WTC11 (cell line): ENCODE measurements at places on chromosomes 3 and 15. TPM values are rescaled to one million over a fixed set of nuclear protein-coding genes. Genes with fewer than 3 reads are reported as not detected.

DNA sequence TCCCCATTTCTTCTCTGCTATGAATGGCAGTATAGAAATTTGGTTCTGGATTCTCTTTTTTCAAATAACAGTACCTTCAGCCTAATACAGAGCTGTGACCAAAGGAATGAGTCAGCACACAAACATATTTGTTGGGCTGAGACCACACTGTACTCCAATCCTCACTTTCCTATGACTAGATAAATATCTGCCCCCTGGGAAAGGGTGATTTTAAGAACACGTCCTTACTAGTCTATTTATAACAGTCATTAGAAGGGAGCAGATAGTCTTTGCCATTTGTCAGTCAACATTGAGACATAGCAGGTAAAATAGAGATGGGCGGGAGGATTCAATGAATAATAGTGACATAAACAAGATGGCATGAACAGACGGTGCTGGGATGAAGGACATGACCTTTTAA is 461.3 kb downstream of the MCTP2 start:
- no peak for DNase-seq

- no peak for DNase-seq
Measured at GRCh38 chr3:197465996-197466549, 89.7 kb downstream of the BDH1 start.

DNA sequence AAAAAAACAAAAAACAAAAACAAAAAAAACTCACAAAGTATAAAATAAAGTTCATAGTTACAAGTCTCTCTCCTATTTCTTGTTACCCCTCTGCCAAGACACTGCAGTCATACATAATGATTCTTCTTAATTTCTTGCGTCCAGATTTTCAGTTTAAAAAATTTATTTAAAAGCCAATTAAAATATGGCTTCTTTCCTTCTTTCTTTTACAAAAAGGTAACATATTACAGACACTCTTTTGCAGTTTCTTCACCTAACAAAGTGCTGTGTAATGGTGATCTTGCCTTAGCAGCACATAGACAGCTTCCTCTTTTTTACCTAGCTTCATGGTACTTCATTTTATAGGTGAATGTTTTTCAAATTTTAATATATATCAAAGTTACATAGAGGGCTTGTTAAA is 136.1 kb upstream of the SGO1 start:
- DNase-seq = no peak

DNA sequence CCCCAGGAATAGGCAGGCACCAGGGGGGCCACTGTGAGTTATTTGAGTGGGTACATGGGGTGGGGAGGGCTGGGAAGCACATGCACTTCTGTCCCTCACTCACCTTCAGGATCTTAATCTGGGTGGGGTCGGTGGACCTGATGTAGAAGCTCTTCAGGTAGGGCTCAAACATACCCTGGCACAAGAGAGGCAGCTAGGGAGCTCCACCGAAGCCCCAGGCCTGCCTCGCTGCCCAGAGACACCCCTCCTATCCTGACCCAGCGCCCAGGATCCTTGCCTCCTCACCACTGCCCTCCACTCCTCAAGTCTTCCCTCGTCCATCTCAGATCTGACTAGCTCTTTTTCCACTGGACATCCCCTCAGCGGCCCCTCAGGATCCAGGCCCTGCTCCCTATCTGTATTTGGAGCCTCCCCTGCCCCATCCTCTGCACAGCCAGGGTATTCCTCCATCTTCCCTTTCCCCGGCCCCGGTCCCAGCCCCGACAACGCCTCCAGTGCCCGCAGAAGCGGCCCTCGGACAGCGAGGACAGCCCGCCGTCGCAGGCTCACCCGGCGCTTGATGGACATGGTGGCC is 30.0 kb downstream of the AP3B2 start:
- no peak for DNase-seq

- DNase-seq = no peak
Measured at GRCh38 chr3:159232966-159233365, 431.1 kb downstream of the MFSD1 start.

- DNase-seq = no peak
Measured at GRCh38 chr3:16511681-16512434, 1.6 kb downstream of the RFTN1 start.

DNA sequence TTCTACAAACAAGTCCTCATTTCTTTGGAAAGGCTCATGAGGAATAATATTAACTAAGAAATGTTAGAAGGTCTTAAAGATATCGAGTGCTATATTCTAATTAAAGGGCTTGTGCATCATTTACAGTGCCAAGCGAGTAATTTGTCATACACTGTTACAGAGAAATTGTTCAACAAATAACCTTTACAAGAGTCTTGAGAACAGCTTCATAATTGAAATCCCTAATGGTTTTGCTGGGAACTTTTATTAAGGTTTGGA is 209.5 kb downstream of the MECOM start:
- no peak for DNase-seq

DNA sequence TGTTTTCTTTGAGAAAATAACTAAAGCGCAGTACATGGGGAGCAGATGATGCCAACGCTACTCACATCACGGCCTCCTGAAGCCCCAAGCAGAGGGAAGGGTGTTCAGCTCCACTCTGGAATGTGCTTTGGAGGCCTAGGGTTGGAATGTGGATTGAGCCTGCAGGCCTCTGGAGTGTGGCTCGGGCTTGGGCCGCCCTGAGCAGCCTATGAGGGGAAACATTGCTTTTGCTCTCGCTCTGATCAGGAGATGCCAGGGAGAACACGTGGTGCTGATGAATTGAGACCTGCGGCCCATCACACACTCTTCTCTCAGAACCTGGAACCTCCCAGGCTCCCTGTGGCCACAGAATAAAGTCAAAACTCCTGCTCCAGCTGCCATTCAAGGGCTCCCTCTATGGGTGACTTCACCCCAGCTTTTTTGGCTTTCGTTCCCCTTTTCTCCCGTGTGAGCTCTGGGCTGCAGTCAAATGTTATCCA is 23.3 kb downstream of the CCDC13 start:
- peak; percentile 42 for DNase-seq

- DNase-seq = no peak
Measured at GRCh38 chr15:55257938-55258337, 31.7 kb downstream of the RAB27A start.

GRCh38 chr15:92435145-92435544 is 41.5 kb downstream of the ST8SIA2 start:
- DNase-seq = no peak

DNA sequence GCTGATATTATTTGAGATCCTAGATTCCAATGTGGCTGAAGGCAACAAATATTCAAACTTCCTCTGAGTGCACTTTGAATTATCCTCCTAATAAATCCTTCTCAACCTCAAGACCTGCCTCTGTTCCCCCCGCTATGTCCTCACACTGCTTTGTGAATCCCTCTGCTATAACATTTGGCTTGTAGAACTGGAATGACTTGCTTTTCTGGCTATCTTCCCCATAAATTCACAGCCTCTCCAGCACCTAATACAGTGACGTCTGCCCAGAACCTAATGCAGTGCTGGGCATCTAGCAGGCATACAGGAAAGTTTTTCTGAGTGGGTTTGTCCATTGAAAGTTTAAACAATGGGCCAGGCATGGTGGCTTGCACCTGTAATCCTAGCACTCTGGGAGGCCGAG is 643.9 kb upstream of the ADAMTS9 start:
- DNase-seq = no peak

GRCh38 chr3:85525264-85525663 is 566.5 kb downstream of the CADM2 start:
- DNase-seq = no peak

GRCh38 chr3:105771392-105771791 is 97.4 kb downstream of the CBLB start:
- DNase-seq = no peak

- DNase-seq = peak; percentile 21
Measured at GRCh38 chr15:47184908-47185801, 532.1 kb upstream of the SEMA6D start.

GRCh38 chr15:62474771-62475124 is 309.7 kb upstream of the C2CD4B start:
- no peak for DNase-seq

- peak; percentile 7 for DNase-seq
Measured at GRCh38 chr15:31263751-31264558, 62.7 kb upstream of the KLF13 start.

DNA sequence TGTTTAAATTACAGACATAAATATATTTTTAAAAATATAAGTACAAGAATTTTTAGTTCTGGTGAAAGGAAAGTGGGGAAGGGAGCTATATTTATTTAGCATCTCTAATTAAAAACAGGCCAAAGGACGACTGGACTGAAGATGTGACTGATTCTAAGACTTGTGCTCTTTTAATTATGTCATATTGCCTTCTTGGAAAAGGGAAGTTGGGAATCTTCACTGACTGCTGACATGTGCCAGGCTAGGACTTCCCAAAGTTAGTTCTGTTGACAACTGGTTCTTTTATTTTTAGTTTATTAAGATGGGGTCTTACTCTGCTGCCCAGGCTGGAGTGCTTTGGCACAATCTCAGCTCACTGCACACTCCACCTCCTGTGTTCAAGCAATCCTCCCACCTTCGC is 13.5 kb downstream of the CNOT10 start:
- DNase-seq = no peak

- DNase-seq = no peak
Measured at GRCh38 chr3:8001712-8002111, 499.9 kb upstream of the LMCD1 start.

DNA sequence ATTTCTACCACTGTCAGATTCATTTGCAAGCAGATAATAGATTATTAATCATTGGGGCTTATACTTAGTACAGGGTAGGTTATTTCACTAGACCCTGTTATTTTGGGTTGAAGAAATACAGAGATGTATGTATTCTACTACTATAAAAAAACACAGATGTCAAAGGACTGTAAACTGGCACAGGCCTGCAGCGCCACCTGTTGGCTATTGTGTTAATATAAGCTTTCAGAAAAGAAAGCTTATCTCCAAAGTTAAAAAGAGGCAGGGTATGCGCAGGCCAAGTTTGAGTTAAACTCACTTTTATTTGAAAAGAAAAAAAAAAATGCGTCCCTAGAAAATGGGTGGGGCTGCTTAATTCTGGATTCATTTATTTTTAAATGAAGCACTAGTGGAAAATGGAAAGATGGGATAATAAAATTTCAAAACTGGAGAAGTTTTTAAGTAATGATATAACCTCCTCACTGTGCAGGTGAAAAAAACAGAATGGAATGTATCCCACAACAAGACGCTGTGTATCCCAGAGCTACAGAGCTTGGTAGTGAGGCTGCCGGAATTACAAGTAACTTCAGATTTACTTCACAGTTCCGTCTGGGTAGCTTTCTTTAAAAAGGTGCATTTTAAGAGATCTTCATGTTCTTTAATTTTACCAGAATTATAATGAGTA is 407.2 kb upstream of the TGFBR2 start:
- peak; percentile 62 for DNase-seq

GRCh38 chr3:154252759-154253638 is 71.3 kb downstream of the DHX36 start:
- DNase-seq = peak; percentile 95

GRCh38 chr3:40718681-40719080 is 193.9 kb downstream of the ZNF621 start:
- DNase-seq = no peak

DNA sequence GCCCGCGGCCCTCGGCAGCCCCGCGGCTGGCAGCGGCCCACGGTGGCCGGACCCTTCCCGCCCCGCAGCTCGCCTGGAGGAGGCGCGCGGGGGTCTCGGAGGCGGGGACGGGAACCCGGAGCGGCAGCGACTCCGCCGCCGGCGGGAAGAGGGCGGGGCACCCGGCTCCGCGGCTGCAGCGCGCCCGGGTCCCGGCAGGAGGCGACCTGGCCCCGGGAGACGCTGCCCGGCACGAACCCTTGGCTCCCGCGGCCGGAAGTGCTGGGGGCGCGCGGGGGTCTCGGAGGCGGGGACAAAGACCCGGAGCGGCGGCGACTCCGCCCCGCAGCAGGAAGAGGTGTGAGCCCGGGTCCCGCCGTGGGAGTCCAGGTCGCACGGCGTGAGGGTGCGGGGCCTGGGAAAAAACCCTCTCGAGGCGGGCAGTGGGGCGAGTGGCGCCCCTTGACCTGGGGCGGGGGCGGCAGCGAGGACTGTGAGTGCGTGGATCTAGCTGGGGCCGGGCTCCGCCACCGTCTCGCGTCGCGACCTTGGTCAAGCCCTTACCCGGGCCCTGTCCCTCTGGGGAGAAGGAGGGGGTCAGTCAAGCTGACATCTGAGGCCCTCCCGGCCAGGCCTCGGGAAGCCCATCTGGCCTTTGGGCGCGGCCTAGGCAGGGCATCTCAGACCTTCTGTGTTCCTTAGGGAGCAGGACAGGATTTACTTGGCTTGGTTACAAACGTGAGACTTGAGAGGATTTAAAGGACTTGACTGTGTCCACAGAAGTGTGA is at the start of gene CIB2:
Gene CIB2, minus strand, starts transcription at position 151 of the 767 bp plus-strand sequence. CDS start 230 bp downstream, outside the sequence.
- peak; percentile 82 for DNase-seq

DNA sequence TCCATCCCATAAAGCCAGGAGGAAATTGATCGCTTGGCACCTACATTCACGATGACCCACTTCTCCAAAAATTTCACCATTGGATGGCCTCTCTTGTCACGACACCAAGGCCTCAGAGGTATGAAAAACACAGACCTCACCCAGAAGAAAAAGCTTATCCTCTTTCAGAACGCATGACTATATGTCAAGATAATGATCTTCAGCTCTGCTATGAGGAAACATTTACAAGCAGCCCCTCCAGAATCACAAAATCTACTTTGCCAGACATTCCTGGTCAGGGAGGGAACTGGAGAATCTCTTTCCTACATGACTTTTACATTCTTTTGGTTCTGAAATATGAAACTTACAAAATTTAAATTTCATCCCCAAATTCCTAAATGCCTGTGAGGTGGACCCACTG is 122.7 kb downstream of the WNT5A start:
- DNase-seq = no peak

DNA sequence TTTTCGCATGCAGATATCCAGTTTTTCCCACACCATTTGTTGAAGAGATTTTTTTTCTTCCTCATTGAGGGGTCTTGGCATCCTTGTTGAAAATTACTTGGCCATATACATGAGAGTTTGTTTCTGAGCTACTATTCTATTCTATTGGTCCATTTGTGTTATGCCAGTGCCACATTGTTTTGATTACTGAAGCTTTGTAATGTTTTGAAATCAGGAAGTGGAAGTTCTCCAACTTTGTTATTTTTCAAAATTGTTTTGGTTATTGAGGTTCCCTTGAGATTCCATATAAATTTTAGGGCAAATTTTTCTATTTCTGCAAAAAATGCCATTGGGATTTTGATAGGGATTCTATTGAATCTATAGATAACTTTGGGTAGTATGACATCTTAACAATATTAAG is 130.3 kb upstream of the PFN2 start:
- no peak for DNase-seq

GRCh38 chr3:10395671-10396070 is 74.8 kb upstream of the SEC13 start:
- DNase-seq = no peak

PLEKHO2 gene
- 21.6 to 22.1 TPM (median 21.9 TPM) in 3 replicates for total RNA-seq

PLOD2 gene
- 36.6 to 40.7 TPM (median 39.3 TPM) in 3 replicates for total RNA-seq

FLNB gene
- 107 to 127 TPM (median 107 TPM) in 3 replicates for total RNA-seq

LTK gene
- 0.27 to 0.66 TPM (median 0.53 TPM) in 3 replicates for total RNA-seq

SLC24A5 gene
- total RNA-seq = not detected in 3 replicates

CHL1 gene
- 0.27 TPM in 1 of 3 replicates, not detected in the others for total RNA-seq

TMEM115 gene
- total RNA-seq = 26.7 to 30.0 TPM (median 28.4 TPM) in 3 replicates

PPP1R2 gene
- total RNA-seq = 28.1 to 34.0 TPM (median 32.9 TPM) in 3 replicates

GLDN gene
- 0.77 to 1.8 TPM (median 1.7 TPM) in 3 replicates for total RNA-seq

ATP13A5 gene
- total RNA-seq = not detected in 3 replicates

MEX3B gene
- 8.5 to 8.9 TPM (median 8.8 TPM) in 3 replicates for total RNA-seq

HRH1 gene
- total RNA-seq = 0.05 TPM in 1 of 3 replicates, not detected in the others

BMF gene
- 32.9 to 36.9 TPM (median 36.6 TPM) in 3 replicates for total RNA-seq

TMEM62 gene
- total RNA-seq = 4.6 to 5.6 TPM (median 5.0 TPM) in 3 replicates
